A549 (cell line): ENCODE measurements at places on chromosomes 3 and 15.

- DNase-seq, result peak; percentile 85
These were observed at the start of gene NR2C2 for GRCh38 chr3:14947100-14947885. NR2C2 (plus strand) TSS chr3:14947583; CDS start chr3:15003915, 56,332 bp downstream.

- no peak for DNase-seq
These were observed 408.2 kb upstream of the THBS1 start for GRCh38 chr15:39172380-39173281.

- no peak for DNase-seq
These were observed 1.9 kb upstream of the SPPL2A start for GRCh38 chr15:50767332-50767861.

DNA sequence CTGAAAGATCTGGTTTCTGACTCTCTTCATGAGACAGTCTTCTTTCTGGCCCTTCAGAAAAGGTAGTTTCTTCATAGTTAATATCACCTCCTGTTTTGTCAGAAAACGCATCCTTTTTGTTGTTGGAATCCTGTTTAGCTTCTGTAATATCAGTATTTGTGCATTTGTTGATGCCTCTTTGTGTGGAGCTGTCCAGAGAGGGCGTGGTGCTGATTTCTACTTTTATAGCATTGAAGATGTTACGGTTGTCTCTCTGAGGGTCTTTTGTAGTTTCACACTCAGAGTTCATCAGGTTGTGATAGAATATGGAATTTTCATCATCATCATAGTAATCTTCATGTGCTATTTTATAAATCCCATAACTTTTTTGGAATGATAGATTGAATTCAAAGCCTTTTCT lies 8.9 kb downstream of the GPR149 start:
- no peak for DNase-seq

- DNase-seq, result no peak
These were observed 1.2 kb downstream of the IFT122 start for GRCh38 chr3:129441215-129441614.

- DNase-seq, result peak; percentile 27
These were observed 84.6 kb downstream of the CD47 start for GRCh38 chr3:108006077-108006771.

GRCh38 chr3:179949412-179949811 lies 87.3 kb downstream of the PEX5L start:
- DNase-seq, result no peak

DNA sequence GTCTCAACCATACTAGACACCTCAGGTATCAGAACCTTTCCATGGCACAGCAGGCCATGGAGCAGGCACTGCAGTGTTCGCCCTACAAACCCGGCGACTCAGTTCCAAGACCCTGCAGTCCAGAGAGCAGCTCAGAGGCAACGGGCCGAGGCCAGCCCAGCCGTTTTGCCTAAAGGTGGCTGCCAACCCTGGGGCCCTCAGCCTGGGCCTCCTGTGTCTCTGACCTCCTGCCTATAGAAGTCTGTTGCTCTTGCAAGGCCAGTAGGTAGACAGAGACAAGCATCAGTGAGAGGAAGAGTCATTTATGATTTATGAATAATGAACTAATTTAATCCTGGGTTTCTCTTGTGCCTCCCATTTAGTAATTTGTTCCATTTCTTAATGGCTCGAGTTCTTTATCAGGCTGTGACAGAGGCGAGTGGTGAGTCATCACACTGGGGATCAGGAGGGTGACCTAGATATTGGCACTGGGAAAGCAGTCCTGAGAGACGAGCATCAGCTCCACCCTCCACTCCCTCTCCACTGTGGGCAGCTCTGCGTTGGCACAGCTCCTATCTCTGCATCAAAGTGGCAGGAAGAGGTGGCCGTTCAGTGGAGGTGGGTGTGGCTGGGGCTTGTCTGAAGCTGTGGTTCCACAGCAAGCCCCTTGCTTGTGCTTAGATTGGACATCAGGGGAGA lies 79.8 kb downstream of the ABHD5 start:
- DNase-seq, result peak; percentile 56

GRCh38 chr3:54094926-54095325 lies 27.4 kb upstream of the CACNA2D3 start:
- DNase-seq, result no peak

GRCh38 chr3:24628523-24629258 lies 134.0 kb upstream of the THRB start:
- DNase-seq, result peak; percentile 41

DNA sequence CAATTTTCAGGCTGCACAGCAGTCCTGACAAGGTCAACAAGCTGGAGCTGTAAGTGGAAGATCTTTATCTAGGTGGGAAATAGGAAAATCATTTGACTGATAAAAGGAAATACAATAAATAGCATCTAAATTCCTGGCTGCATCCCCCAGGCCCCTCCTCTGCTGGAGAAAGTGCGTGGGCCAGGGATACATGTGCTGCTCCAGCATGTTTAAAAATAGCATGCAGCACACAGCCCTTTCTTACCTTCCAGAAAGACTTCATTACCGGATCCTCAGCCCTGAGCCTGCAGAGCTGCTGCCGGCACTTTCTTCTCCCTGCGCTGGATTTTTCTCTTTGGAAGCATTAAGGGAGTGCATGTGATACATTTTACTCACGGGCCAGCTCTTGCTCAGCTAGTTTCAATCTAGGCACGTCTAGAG lies 77.3 kb downstream of the HMG20A start:
- no peak for DNase-seq

- peak; percentile 49 for DNase-seq
These were observed 216.9 kb downstream of the ATP8B4 start for GRCh38 chr15:49901996-49902684.
